Stimulated activated CD4-positive, alpha-beta T cell treated with anti-CD3 and anti-CD28 coated beads, Interleukin-4, amount 100 ng/mL, for 4 hours (primary cell): ENCODE measurements at places on chromosomes 1 and 21.

GRCh38 chr1:178254433-178254832 lies 160.5 kb downstream of the RASAL2 start:
- DNase-seq: no peak

DNA sequence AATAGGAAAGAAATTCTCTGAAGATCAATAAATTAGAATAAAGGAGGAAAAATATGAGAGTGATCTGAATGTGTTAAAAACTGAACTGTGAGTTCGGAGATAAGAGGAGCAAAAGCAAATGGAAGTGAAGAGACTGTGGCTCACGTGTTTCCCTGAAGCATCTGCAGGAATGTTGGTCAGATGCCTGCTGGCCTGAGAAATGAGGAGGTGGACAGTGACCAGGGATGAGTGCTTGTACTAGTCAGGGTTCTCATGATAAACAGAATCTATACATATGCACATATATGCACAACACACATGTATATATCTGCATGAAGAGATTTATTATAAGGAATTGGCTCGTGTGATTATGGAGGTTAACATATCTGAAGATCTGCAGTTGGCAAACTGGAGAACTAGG lies 103.4 kb upstream of the TIAM1 start:
- DNase-seq: no peak

- DNase-seq: no peak
Observed at GRCh38 chr1:214466403-214467077, 84.9 kb downstream of the PTPN14 start.

DNA sequence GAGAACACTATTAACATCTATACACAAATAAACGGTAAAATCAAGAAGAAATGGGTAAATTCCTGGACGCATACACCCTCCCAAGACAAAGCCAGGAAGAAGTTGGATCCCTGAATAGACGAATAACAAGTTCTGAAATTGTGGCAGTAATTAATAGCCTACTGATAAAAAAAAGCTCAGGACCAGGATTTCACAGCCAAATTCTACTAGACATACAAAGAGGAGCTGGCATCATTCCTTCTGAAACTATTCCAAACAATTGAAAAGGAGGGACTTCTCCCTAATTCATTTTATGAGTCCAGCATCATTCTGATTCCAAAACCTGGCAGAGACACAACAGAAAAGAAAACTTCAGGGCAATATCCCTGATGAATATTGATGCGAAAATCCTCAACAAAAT lies 70.7 kb upstream of the FMO3 start:
- no peak for DNase-seq

- DNase-seq: no peak
Observed at GRCh38 chr1:244165021-244165420, 113.9 kb downstream of the ZBTB18 start.

DNA sequence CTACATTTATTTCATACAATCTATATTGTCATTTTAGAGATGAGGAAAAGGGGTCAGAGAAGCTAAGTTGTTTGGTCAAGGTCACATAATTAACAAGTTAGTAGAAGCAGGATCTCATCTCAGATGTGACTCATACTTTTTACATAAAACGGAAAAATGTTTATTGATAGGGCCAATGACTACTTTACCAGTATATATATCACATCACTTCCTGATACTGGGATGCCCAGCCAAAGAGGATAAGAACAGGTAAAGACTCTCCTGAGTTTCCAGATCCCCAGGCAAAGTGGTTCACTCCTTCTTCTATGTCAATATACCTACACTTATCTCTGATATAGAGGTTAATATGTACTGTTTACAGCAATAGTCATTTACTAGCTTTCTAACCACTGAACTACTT lies 21.0 kb downstream of the YIPF1 start:
- no peak for DNase-seq
